ENCODE measurements at places on chromosomes 5 and 9.

- DNase-seq, result no peak
Measured at GRCh38 chr9:17928768-17929167, 349.9 kb downstream of the SH3GL2 start.

DNA sequence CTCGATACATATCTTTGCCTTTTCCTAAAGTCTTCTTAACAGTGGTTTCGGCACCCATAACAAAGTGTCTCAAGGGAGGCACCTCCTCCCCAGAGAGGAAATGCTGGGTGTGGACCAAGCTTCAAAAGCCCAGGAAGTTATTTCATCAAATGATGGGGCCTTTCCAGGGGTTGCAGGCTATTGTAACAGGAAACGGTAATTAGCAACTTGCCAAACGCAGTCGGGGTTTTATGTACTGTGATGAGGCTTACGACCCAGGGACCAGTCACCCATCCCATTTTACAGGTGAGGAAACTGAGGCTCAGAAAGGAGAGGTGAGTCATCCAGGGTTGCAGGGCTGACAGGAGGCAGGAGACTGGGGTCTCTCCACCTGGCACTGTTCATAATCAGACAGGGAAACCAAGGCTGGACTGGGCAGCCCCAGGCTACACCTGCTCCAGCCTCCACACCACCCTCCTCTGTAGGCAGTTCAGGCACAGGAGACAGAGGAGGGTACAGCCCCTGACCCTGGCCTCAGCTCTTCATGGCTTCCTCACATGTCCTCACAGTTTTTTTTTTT is 30.0 kb upstream of the SUSD3 start:
- peak; percentile 64 for DNase-seq

GRCh38 chr5:132057498-132058255 is 2.8 kb upstream of the IL3 start:
- DNase-seq, result no peak

GRCh38 chr5:142109331-142110045 is 909 bp downstream of the NDFIP1 start:
- no peak for DNase-seq

DNA sequence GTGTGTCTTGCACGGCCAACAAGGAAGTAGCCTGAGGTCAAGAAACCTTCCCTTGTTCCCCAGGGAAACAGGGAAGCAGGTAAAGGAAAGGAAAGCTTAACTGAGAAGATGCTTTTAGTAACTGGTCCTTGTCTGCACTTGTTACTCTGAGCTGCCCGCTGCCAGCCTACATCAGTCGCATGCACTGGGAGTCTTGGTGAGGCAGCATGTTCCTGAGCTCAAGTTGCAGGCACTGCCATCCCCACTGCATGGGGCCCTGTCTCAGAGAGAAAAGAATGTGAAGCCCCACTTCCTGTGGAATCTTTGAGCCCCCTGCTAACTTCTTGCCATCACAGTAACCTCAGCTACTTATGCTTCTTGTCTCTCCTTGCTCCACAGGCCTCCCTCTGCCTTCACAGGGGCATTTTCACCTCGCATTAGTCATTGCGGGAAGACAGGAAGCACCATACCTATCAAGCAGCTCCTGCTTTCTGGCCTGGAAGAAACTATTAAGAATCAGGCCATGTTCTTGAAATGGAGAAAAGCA is 344.1 kb upstream of the ADAMTSL1 start:
- no peak for DNase-seq

GRCh38 chr9:129623331-129623730 is 2.4 kb upstream of the C9orf50 start:
- DNase-seq, result no peak

DNA sequence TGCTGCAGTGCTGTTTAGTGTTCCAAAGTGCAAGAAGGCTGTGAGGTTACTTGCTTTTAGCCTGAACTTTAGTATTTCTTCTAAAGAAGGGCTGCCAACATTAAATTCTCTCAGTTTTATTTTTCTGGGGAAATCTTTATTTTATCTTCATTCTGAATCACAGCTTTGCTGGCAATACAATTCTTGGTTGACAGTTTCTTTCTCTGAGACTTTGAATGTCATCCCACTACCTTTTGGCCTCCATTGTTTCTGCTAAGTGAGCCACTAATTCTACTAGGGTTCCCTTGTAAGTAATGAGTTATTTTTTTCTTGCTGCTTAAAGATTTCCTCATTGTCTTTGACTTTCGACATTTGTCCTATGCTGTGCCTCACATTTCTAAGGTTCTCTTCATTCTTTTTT is 32.4 kb upstream of the SUSD1 start:
- no peak for DNase-seq
